Choroid plexus epithelial cell (primary cell): ENCODE measurements at places on chromosomes 4 and X.

DNA sequence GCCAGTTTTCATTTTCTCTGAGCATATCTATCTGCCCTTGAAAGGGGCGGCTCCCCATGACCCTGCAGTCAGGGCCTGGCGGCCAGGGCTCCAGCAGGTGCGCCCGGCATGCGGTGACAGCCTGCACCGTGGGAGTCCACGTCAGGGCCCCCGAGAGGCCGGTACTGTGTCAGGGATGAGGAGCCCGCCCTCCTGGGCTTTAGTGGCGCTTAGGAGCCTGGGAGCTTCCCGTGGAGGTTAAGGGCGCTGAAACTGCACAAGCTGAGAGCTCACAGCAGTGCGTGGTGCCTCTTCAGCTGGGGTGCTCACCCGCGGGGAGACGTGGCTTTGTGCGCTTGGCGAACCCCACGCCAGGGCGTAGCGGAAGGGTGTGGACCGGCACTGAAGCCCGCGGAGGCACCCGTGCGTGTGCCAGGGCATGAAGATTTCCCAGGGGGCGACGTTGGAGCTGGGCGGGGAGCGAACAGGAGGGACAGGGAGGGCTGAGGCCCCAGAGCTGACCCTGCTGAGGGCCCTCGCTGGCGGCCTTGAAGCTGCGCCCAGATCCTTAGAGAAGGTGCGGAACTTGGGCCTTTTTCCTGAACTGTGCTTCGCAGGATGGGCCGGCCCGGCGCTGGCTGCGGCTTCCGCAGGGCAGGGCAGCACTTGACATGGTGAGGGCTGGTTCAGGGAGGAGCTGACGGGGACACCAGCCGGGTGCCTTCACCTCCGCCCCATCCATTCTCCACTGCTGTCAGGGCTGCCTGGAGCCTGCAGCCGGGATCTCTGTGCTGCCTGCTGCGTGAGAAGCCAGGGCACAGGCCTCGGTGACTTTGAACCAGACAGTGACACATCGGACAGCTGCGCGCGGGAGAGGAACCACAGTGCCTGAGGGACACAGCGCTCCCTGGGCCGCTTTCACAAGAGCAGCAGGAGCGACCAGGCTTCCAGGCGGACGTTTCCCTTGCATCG lies 32.9 kb downstream of the HTT-AS start:
- peak; percentile 11 for DNase-seq

DNA sequence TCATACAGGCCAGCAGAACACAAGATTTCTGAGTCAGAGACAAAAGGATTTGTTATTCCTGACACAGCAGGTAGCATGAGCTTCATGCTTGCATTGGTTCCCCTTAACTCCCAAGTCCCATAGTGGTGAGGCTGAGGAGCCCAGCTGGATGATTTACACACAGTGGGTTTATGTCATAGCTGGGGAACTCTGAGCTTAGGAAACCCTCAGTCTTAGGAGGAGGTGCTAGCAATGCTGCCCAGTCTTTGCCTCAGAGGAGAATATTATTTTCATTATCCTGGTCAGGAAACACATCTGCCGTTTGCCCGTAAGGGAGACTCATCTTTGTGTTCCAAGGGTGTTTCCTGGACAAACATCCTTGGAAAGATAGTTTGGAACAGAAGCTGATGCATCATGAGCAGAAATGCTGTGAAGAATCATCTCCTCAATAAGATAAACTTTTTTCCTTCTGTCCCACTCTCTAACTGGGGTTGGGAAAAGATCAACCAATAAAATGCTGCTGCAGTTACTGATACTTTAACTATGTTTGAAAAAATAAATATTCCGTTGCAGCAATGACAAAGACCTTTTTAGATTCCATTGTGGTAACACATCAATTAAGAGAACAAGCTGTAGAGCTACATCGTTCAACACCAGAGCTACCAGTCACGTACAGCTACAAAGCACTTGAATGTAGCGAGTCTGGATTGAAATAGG lies 146.8 kb downstream of the DCLK2 start:
- peak; percentile 99 for DNase-seq

DNA sequence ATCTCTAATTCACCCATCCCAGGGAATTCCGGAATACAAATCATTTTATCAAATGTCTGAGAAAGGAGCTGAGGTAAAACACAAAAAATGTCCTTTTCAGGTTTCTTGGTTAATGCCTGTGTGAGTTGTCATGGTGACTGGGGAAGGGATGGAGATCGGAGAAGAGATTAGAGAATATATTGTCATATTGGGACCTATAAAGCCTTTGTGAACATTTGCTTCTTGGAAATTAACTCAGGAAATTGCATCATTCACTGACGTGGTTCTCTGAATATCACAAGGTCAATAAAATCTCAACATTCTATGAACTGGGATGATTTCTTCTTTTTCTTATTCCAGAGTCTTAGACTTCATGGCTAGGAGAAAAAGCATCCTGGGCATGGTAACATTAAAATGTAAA lies 174.8 kb upstream of the GLRA2 start:
- peak; percentile 11 for DNase-seq

DNA sequence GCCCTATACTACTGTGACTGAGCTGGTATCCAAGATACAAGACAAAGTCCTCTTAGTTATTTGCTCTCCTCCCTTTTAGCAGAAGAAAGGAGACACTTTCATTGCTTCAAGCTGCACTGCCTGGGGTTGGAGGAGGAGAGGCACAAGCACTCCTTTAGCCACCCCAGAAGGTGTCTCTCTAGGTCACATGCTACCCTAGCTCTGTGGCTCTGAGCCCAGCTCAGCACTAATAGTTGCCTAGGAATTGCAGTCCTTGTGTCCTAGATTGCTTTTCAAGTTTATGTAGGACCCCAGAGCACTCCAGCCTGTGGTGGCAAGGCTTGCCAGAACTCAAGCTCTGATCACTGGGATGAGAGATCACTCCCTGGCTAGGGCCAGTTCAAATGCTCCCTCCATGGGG lies 24.4 kb upstream of the LHFPL1 start:
- DNase-seq: no peak

DNA sequence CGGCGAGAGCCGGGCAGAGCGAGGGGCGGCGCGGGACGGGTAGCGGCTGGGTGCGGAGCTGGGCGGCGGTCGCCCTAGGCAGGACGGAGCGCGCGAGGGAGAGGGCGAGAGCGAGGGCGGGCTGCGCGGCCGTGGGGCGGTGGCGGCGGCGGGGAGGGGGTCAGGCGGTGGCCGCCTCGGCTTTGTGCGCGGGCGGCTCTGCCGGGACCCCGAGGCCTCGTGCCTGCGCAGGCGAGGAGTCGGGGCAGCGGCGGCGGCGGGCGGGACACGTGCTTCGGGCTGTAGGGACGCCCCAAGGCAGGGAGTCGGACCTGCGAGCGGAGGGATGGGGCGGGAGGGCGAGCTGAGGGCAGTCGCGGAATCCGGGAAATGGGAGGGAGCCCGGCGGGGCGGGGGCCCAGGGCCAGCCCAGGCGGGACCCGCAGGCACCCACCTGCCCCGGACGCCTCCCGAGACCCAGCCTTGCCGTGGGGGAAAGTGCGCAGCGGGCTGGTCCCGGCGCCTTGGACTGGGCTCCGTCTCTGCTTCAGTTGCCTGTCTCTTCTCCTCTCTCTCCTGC lies 465 bp downstream of the BMPR1B start:
- peak; percentile 25 for DNase-seq

DNA sequence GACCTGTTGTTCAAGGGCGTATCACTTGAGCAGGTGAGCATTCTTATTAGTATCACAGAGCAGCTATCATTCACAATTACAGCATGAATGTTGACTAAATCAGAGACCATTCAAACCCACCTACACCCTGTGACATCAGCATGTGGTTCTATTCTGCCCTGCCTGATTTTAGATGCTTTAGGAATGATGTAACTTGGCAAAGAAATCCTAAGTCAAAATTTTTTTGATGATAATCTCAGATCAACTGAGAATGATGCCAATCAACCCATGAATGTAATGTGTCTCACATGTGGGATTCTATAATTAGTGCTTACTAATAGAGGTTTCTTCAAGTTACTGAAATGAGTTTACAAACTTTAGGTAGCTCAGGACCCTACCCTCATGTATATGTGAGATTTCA lies 13.4 kb upstream of the CHIC2 start:
- peak; percentile 51 for DNase-seq
